Activated CD8-positive, alpha-beta memory T cell treated with anti-CD3 and anti-CD28 coated beads, Interleukin-2, amount 10 ng/mL, durations not matched to agents 7 days and 5 days (primary cell): ENCODE measurements at places on chromosomes 4 and X.

DNA sequence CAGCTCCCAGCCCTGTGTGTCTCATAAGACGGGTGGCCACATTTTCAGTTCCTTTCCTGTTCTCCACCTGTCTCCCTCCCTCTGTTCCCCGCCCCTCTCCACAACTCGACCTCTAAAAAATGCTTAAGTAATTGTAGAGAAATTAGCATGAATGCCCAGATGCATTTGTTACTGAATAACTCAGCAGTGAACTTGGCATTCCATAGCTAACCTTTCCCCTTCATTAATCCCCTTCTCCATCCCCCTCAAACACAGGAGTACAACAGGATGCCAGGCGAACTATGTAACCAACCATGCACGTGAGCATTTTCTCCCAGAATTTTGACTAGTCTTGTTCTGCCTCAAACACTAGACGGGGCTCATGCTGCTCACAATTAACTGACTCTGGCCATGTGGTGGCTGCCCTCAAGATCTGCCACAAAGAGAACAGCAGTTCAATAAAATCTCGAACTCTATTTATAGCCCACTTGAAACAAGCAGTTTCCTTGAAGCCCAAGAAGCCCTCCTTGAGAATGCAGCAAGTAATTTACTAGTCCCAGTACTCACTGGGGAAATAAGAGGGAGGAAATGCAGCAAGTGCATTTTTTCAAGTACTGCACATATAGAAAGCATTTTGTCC lies 351.2 kb downstream of the ARHGAP24 start:
- no peaks in the 10 kb centered on the region for H3K36me3 ChIP-seq
- H3K27ac ChIP-seq = no peak overlapping the region
- DNase-seq = no peak
- H3K4me1 ChIP-seq = no peaks in the 10 kb centered on the region

- H3K4me3 ChIP-seq = no peak overlapping the region
- peaks cover 3% of the 10 kb centered on the region for H3K27me3 ChIP-seq
- no peaks in the 10 kb centered on the region for H3K4me1 ChIP-seq
- H3K27ac ChIP-seq = no peak overlapping the region
- no peak for DNase-seq
- H3K36me3 ChIP-seq = no peaks in the 10 kb centered on the region
These were observed 54.9 kb upstream of the PDE5A start for GRCh38 chr4:119683518-119683917.

GRCh38 chrX:79146640-79147390 lies 2.3 kb downstream of the GPR174 start:
- no peak for DNase-seq
- H3K36me3 ChIP-seq = peaks cover 32% of the 10 kb centered on the region
- peaks cover 33% of the 10 kb centered on the region for H3K4me1 ChIP-seq
- peak overlapping the region; percentile 98 for H3K27ac ChIP-seq
- no peaks in the 10 kb centered on the region for H3K27me3 ChIP-seq

GRCh38 chrX:69424161-69424560 lies 80.0 kb upstream of the NALF2 start:
- H3K4me3 ChIP-seq = no peak overlapping the region
- DNase-seq = no peak
- no peak overlapping the region for H3K27ac ChIP-seq
- no peaks in the 10 kb centered on the region for H3K4me1 ChIP-seq
- no peaks in the 10 kb centered on the region for H3K27me3 ChIP-seq
- no peaks in the 10 kb centered on the region for H3K36me3 ChIP-seq

GRCh38 chr4:121877041-121877773 lies 6.9 kb upstream of the BBS7 start:
- peaks cover 6% of the 10 kb centered on the region for H3K4me1 ChIP-seq
- H3K27me3 ChIP-seq = peaks cover 56% of the 10 kb centered on the region
- no peak overlapping the region for H3K27ac ChIP-seq
- H3K4me3 ChIP-seq = no peak overlapping the region
- DNase-seq = no peak

DNA sequence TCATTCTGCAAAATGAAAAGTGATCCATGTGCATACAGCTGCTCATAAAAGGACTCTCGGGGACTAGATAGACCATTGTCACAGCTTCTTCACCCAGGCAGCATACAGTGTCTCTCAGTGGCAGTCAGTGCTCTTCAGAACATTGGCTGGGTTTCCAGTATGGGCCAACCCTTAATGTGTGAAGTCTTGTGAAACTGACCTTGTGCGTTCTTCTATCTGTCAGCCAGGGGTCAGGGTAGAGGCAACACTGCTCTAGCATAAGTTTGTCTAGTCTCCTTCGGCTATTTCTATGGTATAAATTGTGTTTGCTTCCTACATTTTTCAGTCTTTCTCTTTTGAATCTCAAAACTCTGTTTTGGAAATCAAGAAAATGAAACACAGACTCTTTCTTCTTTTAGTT lies 37.0 kb upstream of the SMIM31 start:
- DNase-seq = no peak
- no peaks in the 10 kb centered on the region for H3K4me1 ChIP-seq
- H3K27ac ChIP-seq = no peak overlapping the region
- H3K4me3 ChIP-seq = no peak overlapping the region
- H3K36me3 ChIP-seq = no peaks in the 10 kb centered on the region

DNA sequence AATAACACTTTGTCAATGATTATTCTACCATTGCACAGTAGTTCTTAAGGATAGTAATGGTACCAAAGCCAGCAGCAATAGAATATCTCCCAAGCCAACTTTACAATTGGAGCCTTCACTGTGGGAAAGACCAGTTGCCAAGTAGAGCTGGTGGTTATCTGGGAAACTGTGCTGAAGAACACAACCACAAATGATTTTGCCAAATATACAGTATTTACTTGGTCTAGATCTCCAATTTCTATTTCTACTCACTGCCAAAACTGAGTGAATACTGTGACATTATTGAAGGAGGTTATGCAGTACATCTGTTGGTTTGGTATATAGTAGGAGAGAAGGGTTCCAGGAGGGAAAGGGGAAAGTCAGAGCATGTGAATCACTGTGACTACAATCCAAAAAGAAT lies 3.8 kb downstream of the TET2 start:
- H3K27ac ChIP-seq = no peak overlapping the region
- peaks cover 33% of the 10 kb centered on the region for H3K4me1 ChIP-seq
- H3K36me3 ChIP-seq = peaks cover 11% of the 10 kb centered on the region
- no peaks in the 10 kb centered on the region for H3K27me3 ChIP-seq

DNA sequence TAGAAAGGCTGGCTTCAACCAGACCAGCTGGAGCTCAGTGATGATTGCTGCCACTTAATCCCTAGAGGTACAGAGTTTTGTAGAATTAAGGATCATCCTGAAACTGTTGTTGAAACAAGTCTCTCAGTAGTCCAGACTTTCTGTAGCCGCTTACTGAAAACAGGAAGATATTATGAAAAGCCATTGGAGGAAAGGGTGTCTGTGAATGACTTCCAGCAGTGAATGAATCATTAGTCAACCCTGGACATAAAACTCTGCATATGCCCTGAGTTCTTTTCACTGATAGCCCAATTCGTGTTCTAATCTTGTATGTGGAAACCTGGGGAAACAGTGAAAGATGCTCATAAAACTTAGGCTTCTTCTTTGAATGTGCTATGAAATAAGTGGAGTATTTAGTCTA lies 14.8 kb downstream of the HOPX start:
- no peaks in the 10 kb centered on the region for H3K4me1 ChIP-seq
- H3K27ac ChIP-seq = no peak overlapping the region
- peaks cover 1% of the 10 kb centered on the region for H3K36me3 ChIP-seq
- no peak for DNase-seq
- peaks cover 8% of the 10 kb centered on the region for H3K27me3 ChIP-seq
- H3K4me3 ChIP-seq = no peak overlapping the region

DNA sequence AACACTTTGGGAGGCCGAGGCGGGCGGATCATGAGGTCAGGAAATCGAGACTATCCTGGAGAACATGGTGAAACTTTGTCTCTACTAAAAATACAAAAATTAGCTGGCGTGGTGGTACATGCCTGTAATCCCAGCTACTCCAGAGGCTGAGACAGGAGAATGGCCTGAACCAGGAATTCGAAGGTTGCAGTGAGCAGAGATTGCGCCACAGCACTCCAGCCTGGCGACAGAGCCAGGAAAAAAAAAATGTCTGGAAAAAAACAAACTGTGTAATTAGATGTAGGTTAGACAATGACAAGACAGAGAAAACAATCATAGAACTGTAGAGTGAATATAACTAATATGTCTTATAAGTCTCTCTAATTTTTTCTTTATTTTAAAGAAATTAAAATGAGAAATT lies 1002.5 kb upstream of the LCORL start:
- H3K27ac ChIP-seq = no peak overlapping the region
- H3K36me3 ChIP-seq = no peaks in the 10 kb centered on the region
- DNase-seq = no peak
- no peak overlapping the region for H3K4me3 ChIP-seq
- H3K27me3 ChIP-seq = no peaks in the 10 kb centered on the region

DNA sequence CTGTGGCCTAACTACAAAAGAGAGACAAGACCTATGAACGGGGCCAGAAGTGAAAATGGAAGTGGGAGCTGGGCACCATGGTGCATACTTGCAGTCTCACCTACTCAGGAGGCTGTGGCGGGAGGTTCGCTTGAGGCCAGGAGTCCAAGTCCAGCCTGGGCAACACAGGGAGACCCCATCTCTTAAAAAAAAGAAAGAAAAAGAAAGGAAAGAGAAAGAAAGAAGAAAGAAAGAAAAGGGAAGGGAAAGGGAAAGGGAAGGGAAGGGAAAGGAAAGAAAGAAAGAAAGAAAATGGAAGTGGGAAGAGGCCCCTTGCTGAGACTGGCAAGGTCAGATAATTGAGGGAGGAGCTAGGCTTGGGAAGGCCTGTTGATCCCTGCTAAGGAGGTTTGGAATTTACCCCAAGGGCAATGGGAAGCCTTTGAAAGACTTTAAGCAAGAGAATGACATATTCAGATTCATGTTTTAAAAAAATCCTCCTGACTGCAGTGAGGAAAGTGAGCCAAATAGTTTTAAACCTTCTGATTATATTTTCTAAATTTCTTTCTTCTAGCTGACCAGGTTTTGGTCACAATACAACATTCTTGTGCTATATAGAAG lies 17.7 kb upstream of the HERC5 start:
- peak overlapping the region; percentile 37 for H3K27ac ChIP-seq
- peaks cover 73% of the 10 kb centered on the region for H3K36me3 ChIP-seq
- no peaks in the 10 kb centered on the region for H3K27me3 ChIP-seq
- DNase-seq = no peak
- H3K4me3 ChIP-seq = no peak overlapping the region

- H3K4me3 ChIP-seq = no peak overlapping the region
- no peaks in the 10 kb centered on the region for H3K27me3 ChIP-seq
- no peaks in the 10 kb centered on the region for H3K36me3 ChIP-seq
- DNase-seq = no peak
These were observed 705.1 kb downstream of the CENPC start for GRCh38 chr4:66840178-66840577.
